ENCODE measurements at places on chromosomes 11 and 22.
A peak's percentile ranks its signal among the peaks of the same experiment; 100 is the strongest.

- DNase-seq = no peak
Observed at GRCh38 chr11:66106786-66107599, 36.9 kb downstream of the PACS1 start.

GRCh38 chr22:18001040-18001893 lies 23.1 kb downstream of the MICAL3 start:
- DNase-seq = peak; percentile 84

GRCh38 chr11:26333906-26334305 lies 2.0 kb downstream of the ANO3 start:
- DNase-seq = no peak

GRCh38 chr22:44935724-44936123 lies 74.1 kb downstream of the PHF21B start:
- no peak for DNase-seq

- DNase-seq = no peak
Observed at GRCh38 chr11:126079621-126080124, 17.0 kb upstream of the CDON start.

DNA sequence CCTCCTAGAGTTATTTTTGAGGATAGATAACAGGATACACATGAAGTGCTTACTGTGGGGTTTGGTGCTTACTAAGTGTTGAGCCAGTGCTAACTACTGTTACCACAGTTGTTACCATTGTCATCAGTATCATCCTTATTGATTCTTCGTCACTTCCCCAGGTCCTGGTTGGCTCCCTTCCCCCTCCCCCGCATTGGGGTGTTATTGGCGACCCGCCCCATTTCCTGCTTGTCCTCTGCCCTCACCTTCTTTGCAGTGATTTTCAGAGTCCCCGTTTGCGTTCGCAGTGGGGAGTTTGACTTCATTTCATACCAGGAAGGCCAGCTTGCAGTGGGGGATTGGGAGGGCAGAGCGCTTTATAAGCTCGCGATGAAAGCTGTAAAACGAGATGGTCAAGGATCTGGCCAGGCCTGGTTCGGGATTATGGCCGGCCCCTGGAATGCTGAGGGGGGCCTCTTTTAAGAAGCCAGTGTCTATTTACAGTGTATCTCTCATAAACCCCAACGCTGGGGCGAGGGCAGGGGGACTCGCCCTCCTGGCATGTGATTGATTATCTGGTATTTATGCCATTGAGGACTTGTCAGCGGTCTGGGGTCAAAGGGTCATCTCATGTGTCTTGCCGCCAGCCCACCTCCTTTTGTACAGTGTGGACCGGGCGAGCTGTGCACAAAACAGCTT lies 84.6 kb upstream of the NNMT start:
- DNase-seq = no peak

GRCh38 chr11:108983636-108984420 lies 319.0 kb downstream of the DDX10 start:
- no peak for DNase-seq

- DNase-seq = no peak
Observed at GRCh38 chr22:45880091-45880715, 96.8 kb downstream of the WNT7B start.

DNA sequence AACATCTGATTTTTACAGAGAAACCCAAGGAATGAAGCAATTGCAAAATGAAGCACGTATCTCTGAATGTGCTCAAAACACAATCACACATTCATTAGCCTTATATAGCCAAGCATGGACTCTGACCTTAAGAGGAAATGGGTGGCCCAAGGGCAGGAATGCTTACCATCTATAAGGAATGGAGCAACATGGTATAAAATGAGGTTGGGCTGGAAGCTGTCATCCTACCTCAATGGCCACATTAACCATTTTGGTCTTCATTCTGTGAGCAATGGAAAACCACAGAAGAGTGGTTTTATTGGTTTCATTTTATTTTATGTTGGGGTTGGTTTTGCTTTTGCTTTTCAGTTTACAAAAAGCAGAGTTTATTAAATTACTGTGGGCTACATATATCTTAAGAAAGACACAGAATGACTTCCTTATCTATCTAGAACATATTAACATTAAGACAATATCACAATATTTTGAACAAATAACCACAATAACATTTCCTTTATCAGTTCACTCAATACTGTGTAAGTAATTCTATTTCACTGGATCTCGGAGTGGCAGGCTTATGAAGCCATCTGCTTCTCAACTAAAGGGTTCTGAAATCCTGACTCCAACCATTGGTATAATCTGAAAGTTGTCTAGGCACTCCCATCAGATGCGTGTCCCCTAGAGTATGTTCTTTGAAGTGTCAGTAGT lies 10.8 kb upstream of the MS4A13 start:
- DNase-seq = no peak

GRCh38 chr11:32312865-32313403 lies 122.4 kb downstream of the WT1 start:
- DNase-seq = peak; percentile 12

DNA sequence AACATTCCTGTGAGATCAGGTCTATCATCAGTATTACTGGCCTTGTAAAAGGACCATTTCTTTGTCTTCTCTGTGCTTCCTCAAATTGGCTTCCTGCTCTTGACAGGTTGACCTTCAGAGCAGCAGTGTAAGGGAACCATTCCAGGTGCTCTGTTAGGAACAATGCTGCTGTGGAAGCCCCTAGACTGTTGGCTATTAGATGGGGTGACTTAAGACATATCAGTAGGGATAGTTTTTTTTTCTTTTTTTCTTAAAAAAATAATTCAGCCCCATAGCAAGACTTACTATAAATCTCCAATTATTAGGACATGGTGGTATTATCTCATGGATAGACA lies 37.6 kb downstream of the COA4 start:
- DNase-seq = no peak

DNA sequence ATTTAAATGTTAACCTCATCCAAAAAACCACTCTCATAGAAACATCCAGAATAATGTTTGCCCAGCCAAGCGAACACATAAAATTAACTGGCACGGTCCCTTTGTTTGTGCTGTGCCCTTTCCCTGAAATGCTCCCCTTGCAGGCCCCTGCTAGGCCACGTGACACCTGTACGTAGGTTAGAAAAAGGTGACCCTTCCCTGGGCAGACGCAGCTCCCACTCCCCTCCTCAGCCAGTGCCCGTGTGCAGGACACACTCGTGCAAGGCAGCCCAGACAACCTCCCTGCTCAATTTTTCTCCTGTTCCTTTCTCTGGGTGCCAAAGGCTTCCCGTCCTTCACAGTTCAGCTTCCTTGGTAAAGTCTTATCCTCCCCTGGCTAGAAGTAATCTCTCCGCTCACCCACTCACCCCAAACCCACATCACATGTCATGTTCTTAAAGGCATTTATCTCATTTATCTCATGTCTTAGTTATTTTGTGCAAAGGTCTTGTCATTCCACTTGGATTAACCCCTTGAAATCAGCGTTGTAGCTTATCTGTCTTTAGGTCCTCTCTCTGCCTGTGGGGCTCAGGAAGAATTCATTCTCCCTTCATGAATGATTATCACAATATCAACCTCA lies 20.7 kb downstream of the FAM83F start:
- DNase-seq = no peak

- peak; percentile 75 for DNase-seq
Observed at GRCh38 chr22:49992921-49993648, 19.5 kb downstream of the IL17REL start.

- DNase-seq = no peak
Observed at GRCh38 chr11:114059278-114059983, at the start of gene ZBTB16. Gene ZBTB16, plus strand, starts transcription at chr11:114059711. Its CDS starts 3,590 bp downstream, at chr11:114063301.

GRCh38 chr22:31139866-31140716 lies at the start of gene PLA2G3:
Gene PLA2G3, minus strand, starts transcription at chr22:31140508. Its CDS starts 154 bp downstream, at chr22:31140354.
- DNase-seq = no peak

DNA sequence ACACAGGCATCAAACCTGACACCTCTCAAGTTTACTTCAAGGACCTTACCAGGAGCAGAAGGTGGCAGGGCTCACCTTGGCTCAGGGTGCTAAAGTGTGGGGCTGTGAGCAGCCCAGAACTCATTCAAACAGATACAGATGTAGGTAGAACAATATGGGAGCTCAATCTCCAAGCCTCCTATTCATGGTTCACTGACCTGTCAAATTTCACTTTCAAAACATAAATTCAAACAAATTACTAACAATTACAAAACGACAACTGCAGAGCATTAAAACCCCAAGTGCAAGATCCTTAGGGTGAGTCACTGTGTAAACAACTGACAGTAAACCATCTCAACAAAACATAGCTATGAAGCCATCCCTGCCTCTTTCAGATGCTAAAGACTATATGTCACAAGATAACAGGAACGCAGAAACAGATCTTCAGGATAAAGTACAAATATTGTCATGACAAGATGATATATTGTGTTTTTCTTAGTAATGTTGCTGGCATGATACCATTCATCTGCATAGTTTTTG lies 303.5 kb upstream of the ANO3 start:
- no peak for DNase-seq

DNA sequence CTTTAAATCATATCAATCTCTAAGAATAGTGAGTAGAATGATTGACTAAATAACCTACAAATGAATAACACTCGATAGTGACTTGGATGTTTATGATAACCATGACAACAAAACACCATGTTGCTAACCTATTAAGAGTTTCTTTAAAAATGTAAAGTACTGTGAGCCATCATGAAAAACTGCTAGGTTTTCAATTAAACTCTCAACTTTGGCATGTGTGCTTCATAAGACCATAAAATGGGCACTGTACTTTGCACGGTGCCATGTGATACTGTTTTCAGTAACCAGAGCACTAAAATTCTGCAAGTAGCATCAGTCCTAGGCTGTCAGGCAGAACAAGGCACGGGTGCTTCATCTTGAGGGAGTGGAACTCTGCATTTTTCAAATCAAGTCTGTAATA lies 96.2 kb upstream of the TRIM77 start:
- DNase-seq = no peak

- no peak for DNase-seq
Observed at GRCh38 chr11:13207665-13208594, 69.7 kb upstream of the BMAL1 start.

GRCh38 chr11:4095509-4096230 lies 1.1 kb downstream of the RRM1 start:
- DNase-seq = no peak

GRCh38 chr22:26718905-26719304 lies 61.5 kb downstream of the MIAT start:
- DNase-seq = no peak

DNA sequence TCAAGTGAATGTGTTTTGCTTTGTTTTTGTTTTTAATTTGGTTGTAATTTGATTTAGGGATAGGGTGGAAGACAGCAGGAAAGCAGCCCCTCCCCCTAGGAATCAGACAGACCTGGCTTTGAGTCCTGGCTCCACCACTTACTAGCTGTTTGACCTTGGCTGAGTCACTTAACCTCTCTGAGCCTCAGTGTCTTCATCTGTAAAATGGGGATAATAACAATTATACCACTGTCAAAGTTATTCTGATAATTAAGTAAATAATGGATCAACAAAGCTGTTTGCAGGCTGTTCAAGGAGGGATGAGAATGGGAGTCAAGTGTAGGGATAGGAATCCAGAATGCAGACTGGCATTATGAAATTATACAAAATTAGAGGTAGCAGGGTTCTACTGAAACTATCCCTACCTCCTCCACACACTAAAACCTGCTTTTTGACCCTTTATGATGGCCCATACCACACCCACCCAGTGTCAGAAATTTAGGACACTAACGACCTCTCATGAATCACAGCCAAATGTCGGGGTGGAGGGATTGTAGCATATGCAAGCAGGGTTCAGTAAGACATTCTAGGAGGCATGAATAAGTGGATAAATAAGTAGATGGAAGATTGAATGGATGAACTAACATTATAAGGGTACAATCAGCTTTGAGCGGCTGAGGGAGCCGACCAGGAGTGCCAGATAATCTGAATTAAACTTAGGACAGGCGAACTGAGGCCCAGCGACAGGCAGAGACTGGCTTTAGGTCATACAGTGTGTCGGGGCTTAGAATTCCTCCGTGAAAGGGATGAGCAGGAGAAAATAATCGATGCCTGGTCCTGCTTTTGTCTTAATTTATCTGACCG lies 974 bp downstream of the ANAPC15 start:
- DNase-seq = no peak

DNA sequence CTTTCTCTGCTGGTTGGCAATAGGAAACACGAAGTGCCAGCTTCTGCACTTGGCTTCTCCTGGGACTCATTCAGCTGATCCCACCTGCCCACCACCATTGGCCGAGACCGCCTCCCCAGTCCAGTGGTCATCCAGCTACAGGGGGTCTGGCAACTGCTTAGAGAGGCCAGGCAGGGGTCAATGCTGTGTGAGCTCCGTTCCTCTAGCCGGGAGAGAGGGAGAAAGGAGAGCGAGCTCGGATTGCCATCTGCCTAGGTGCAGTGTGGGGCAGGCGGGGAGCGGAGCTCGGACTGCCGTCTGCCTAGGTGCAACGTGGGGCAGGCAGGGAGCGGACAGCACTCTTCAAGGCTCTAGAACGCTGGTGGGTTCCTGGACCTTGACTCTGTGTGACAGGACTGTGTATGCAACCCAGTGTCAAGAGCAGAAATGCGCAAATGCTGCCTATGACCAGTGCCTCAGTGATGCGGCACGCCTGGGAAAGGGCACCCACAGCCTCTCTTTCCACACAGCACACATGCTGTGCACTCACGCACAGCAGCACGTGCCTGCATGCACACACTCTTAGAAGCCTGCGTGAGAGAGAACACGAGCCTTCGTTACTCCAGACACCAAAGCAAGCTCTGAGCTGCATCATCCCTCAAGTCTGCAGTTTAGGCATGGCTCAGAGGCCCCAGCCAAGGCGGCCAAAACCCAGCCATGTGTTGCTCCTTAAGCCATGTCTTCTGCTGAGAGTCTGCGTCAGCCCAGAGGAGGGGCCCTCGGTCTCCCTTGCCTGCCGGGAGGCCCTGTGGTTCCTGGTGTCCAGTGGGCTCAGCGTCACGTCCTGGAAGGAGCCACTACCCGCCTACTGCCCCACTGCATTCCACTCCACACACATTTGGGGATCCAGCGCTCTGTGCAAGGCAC lies 26.8 kb upstream of the JAM3 start:
- DNase-seq = no peak

DNA sequence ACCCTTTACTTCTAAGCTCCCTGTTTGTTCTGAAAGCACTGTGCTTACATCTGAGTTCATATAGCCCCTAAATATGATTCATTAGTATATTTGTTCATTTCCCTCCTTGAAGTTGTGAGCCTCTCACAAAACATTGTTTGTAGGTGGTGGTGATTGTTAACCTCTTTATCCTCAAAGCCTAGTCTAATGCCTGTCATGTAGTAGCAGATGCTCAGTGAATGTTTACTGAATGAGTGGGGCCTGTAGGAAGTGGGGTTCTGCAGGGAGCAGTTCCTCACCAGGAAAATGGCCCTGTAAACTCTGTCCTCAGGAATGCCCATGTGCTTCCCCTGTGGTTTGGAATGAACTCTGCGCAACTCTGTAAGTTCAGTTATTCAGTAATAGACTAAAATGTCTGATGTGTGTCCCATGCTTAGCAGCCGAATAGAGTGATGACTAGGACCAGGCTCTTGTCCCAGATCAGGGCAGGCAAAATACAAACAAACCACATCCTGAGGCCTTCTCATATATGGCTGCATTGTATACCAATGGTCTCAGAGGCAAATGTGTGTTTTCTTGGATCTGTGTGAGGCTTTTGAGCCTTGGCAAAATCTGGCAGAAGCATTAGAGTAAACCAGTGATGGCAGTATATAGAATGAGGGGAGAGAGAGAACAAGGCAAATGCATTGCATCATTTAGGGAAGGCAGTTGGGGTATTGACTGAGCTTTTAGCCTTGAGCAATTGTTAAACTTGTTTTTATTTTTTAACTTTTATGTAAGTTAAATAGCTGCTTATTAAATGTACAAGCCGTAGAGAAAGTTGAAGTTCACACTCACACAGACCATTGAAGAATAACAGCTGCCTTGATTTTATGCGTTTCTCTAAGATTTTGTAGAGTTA lies 91.4 kb upstream of the BIRC3 start:
- no peak for DNase-seq

Data from GM12892 (cell line).